ENCODE measurements at places on chromosomes 12 and 14.

- no peak for DNase-seq
Observed at GRCh38 chr14:103367995-103368394, 17.2 kb upstream of the MARK3 start.

DNA sequence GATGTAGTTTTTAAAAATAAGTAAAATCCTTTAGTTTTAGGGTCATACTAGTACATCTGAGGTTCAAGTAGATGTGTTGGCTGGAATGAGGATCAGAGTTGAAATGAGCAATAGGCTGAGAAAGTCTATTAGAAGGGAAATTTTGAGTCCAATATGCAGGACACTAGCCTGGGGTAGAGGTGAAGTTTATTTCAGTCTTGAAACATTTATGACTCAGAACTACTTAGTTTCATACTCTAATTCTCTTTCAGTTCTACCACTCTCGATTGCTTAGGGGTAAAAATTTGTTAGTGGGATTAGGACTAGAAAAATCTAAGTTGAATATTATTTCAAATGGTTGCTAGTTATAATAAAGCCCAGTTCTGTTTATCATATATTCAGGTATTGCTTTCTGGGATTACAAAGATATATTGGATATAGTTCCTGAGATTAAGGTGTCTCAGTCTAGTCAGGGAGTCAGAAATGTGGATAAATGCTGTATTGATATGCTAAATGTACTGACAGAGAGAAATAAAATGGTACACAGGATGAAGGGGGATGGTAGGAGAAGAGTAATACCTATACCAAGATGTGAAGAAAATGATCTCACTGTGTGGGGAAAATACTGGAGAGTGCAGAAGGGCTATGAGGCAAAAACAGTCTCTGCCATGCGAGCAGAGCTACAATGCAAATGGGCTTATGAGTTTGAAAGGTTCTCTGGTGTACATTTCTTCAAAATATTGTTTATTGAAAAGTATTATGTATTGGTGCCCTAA, 395.8 kb upstream of the FBXO33 start:
- no peak for DNase-seq

DNA sequence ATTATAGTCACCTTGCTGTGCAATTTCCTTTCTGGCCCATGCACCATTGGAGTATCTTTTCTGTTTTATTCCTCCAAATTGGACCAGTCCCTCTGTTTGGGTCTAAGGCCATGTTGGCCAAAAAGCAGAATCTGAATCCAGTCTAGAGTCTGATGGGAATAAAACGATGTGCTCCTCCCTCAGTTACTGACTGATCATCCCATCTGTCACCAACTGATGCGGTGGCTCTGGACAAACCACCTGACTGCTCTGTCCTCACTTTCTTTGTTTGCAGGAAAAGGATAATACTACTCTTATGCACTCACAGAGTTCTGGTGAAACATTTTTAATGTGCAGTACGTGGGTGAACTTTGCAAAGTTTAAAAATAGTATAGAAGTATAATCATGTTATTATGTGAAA, 120.2 kb upstream of the HIF1A start:
- DNase-seq, result no peak

GRCh38 chr12:108773798-108774788, 42.8 kb upstream of the CORO1C start:
- DNase-seq, result no peak

DNA sequence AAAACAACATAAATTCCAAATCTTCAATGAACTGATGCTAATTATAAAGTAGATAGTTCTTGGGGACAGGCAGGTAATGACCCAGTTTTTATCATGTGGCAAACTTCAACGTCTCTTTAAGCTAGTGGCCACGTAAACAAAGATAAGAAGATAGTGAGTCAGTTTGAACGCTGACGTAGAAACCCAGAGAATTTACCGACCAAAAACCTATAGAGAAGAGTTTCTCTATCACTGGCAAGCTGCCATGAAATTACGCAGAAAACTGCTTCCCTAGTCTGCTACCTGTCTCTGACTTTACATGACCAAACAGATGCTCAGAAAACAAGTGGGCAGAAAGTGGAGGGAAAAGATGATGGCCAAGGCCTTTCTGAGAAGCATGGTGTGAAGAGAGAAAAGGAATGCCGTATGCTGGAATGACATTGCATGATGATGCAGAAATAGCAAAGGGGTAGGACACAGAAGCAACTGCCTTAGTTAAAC, 136.3 kb downstream of the ITPR2 start:
- DNase-seq, result no peak

DNA sequence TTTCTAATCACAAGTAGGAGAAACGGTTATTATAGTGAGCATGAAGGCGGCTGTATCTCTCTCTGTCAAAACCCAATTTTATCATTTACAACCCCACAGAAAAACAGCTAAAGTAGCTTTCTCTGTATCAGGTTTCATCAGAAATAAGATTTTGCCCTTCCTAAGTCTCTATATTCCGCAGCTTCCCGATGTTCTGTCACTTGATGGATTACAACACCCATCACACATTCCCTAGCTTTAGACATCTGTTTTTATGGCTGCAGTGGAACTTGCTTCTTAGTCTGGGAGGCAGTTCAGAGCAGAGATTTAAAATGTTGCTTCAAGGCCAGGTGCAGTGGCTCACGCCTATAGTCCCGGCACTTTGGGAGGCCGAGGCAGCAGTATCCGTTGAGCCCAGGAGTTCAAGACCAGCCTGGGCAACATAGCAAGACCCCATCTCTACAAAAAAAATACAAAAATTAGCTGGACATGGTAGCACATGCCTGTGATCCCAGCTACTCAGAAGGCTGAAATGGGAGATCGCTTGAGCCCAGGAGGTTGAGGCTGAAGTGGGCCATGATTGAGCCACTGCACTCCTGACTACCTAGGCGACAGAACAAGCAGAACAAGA, 27.6 kb upstream of the FOXN3 start:
- DNase-seq, result no peak

DNA sequence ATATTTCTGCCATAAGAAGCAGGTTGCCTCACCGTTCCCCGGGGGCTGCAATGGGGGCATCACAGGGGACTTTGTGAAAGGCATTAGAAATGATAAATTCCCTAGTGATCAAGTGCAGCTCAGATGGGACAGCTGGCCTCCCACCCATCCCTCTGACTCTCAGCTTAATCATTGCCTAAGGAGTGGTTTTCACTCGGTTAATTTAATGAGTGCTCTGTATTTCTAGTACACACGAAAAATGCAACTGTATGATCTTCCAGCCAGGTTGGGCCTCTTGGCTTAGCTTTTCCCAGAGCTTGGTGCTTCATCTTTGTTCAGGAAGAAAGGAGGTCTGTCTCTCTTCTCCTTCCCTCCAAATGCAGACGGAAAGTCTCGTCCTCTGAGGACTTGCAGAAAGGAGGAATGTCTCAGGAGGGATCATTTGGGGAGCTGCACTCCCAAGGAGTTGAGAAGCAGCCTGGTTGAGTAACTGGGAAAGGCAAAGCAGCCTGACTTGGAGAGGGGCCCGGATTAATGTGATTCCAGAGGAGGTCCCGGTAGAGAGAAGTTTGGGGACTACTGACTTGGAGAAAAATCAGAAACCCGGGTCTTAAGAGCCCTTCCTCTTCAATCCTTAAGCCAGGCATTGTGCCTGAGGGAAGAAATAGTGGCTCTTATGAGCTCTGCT, 7.2 kb downstream of the CD9 start:
- DNase-seq, result no peak

- DNase-seq, result no peak
Observed at GRCh38 chr12:110230655-110231054, 50.4 kb upstream of the ATP2A2 start.

- DNase-seq, result no peak
Observed at GRCh38 chr12:64299628-64300027, 77.5 kb upstream of the KICS2 start.

- no peak for DNase-seq
Observed at GRCh38 chr14:61713724-61714437, 18.6 kb downstream of the HIF1A start.

DNA sequence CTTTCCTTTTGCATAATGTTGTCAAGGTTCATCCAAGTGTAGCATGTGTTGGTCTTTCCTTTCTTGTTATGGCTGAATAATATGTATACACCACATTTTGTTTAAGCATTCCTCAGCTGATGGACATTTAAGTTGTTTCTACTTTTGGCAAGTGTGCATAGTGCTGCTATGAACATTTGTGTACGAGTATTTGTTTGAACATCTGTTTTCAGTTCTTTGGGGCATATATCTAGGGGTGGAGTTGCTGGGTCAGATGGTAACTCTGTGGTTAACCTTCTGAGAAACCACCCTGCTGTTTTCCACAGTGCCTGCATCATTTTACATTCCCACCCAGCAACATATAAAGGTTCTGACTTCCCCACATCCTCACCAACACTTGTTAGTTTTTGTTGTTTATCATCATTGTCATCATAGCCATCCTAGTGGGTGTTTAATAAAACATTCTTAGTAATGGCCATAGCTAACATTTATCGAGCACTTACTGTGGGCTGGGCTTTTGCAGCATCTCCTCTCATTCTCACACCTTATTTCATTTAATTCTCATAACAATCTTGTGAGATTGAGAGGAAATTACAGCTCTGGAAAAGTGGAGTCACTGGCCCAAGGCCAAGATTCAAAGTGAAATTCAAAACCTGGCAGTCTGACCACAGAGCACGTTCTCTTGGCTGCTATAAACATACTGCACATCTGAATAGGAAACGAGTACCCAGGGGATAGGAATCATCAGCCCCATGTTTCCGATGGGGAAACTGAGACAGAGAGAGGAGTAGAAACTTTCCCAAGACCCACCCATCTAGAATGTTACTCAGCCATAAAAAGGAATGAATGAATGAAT, 193.6 kb downstream of the KSR2 start:
- no peak for DNase-seq

GRCh38 chr14:106083082-106083481, 556.7 kb downstream of the TMEM121 start:
- DNase-seq, result no peak

GRCh38 chr12:104384141-104384880, 72.4 kb upstream of the CHST11 start:
- no peak for DNase-seq

GRCh38 chr12:104064842-104065427, 604 bp downstream of the HCFC2 start:
- no peak for DNase-seq

- no peak for DNase-seq
Observed at GRCh38 chr14:69749956-69750355, 17.0 kb upstream of the SRSF5 start.

DNA sequence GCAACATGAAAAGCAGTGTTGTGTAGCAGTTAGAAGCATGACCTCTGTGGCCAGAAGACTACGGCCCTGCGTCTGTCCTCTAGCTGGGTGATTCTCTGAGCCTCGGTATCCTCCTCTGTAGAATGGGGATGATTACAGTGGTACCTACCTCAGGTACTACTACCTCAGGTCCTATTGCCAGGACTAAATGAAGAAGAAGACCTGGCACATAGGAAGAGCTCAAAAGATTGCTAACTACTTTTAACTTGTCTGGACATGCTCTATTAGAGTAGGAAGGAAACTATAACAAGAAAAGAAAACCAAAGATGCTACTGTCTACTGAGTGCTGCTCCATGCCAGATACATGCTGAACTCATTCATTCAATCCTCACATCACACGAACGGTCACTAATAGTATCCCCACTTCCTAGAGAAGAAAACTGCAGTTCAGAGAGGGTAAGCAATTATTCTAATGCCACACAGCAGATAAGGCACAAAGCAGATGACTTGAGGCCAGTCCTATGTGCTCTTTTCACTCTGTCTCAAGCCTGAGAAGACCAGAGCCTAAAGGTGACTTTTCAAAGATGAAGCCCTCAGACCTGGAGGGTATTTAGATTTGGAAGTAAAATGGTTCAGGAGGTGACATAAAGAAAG, 108.1 kb upstream of the HIF1A start:
- no peak for DNase-seq

GRCh38 chr14:103838117-103838516, 9.3 kb downstream of the PPP1R13B start:
- no peak for DNase-seq

DNA sequence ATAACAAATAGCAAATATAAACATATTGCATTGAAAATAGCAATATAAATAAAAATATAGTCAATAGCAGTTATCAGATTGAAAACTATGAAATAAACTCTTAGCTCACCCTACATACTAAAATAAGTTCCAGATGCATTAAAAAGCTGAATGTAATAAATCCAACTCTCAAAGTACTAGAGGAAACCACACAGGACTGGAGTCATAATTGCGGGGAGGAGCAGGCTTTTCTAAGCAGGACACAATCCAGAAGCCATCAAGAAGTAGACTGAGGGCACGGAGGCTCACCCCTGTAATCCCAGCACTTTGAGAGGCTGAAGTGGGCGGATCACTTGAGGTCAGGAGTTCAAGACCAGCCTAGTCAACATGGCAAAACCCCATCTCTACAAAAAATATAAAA, 22.2 kb downstream of the GSC start:
- no peak for DNase-seq

All from stimulated activated CD4-positive, alpha-beta T cell treated with anti-CD3 and anti-CD28 coated beads, Interleukin-4, amount 100 ng/mL, for 4 hours (primary cell).